EH (cell line): ENCODE measurements at places on chromosomes 11 and 22.
A peak's percentile ranks its signal among the peaks of the same experiment; 100 is the strongest.

GRCh38 chr11:79185351-79185750 is 255.5 kb downstream of the TENM4 start:
- DNase-seq, result no peak

GRCh38 chr22:50684501-50684900 is 11.9 kb downstream of the SHANK3 start:
- DNase-seq, result no peak

DNA sequence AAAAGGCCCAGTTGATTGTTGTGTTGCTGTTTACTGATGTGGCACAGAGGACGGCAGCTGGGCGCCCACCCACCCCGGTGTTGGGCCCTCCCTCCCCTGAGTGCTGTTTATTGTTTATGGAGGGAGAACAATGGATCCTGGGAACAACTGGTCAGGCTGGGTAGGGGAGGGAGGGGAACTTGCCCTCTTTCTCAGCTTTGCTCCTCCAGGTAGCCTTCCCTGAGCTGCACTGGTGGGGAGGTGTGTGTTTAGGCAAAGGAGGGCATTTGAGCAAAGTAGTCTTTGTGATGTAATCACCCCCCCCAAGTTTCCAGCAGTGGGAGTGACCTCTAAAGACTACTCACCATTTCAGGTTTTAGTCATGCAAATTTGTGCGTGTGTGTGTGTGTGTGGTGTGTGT is 1035.3 kb downstream of the NTM start:
- no peak for DNase-seq

- peak; percentile 94 for DNase-seq
Measured at GRCh38 chr11:615504-616319, at the start of gene IRF7. Gene IRF7, minus strand, starts transcription at chr11:615950. Its CDS starts 586 bp downstream, at chr11:615364.

DNA sequence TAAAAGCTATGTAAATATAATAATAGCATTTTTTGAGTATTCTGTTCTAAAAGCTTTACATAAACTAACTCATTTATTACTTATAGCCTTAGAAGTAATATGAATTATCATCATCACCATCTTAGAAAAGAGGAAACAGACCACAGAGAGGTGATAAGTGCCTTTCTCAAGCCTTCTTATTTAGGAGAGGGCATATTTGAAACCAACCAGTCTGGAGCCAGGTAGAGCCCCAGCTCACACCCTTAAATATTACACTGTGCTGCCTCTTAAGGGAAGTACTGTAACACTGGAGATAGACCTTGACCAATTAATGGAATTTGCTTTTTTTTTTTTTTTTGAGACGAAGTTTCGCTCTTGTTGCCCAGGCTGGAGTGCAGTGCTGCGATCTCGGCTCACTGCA is 2.3 kb downstream of the BCO2 start:
- DNase-seq, result no peak

GRCh38 chr22:20021196-20022181 is 579 bp downstream of the TANGO2 start:
- DNase-seq, result peak; percentile 67

DNA sequence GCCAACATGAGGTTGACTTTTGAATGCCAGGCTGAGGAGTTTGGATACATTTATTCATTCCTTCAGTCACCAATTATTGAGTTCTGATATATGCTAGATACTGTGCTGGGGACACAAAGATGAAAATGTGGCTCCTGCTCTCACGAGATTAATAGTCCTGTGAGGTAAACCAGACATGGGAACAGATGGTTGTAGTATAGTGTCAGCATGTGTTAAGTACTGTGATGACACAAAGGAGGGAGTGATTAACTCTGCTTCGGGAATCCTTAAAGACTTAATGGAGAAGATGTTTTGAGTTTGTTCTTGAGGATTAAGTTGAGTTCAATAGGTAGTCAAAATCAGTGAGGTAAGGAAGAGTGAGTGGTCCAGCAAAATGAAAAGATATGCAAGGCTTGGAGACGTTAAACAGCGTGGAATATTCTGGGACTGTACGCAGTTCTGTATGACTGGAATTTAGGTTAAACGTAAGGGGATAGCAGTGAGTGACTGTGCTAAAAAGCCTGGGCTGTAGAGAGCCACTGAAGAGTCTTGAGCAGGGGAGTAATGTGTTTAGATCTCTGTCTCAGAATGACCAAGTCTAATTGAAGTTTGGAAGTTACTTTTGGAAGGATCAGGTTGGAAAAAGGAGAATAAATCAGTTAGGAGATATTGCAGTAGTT is 11.8 kb downstream of the RNF121 start:
- peak; percentile 30 for DNase-seq

- peak; percentile 45 for DNase-seq
Measured at GRCh38 chr11:72643547-72643946, 30.7 kb downstream of the PDE2A start.

GRCh38 chr11:61679893-61680621 is at the start of gene DAGLA:
Gene DAGLA, plus strand, starts transcription at chr11:61680391. Its CDS starts 39,765 bp downstream, at chr11:61720156.
- peak; percentile 64 for DNase-seq

DNA sequence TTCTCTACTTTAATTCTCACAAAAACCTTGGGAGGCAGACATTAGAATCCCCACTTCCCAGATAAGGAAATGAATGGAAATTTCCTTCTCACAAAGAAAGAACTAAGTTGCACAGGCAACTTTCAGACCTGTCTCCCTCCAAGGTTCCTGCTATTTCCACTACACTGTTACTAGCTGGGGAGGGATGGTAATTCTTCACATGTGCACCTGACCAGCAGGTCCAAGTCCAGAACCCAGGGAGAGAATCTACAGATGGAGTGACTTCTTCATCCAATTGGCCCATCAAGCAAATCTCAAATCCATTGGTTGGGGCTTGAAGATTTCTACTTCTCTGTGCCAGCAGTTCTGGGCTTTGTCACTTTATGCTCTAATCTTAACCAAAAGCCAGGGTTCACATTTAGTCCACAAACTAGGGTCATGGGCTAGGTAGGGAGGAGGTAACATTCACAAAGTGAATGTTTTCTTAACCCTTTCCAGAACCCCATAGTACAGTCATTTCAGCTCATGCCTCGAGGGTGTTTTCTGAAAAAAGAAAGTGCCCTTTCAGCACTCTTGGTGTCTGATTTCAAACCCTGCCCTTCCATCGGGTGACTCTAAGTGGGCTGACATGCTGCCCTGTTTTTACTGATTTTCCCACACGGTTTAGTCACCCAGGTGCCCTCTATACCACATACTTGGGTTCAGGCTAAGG is 2.7 kb downstream of the POU2AF1 start:
- DNase-seq, result no peak

DNA sequence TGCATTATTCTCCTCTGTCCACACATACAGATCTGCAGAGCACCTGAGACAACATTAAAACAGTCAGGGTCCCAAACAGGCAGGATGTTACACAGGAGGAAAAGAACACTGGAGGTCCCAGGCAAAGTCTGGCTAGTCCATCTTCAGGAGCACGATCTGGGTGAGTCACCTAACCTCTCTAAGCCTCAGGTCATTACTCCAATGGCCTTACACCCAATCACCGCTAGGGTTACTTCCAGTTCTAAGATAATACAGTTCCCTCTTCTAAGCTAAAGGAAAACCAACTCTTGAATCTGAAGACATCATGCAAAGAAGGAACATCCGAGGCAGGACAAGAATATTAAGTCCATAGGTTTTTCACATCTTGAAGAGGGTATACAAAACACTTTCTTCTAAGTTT is 24.5 kb downstream of the ASCC2 start:
- no peak for DNase-seq
